Left ventricle myocardium inferior (tissue), 1 donor: ENCODE measurements at places on chromosomes 3 and 15.

DNA sequence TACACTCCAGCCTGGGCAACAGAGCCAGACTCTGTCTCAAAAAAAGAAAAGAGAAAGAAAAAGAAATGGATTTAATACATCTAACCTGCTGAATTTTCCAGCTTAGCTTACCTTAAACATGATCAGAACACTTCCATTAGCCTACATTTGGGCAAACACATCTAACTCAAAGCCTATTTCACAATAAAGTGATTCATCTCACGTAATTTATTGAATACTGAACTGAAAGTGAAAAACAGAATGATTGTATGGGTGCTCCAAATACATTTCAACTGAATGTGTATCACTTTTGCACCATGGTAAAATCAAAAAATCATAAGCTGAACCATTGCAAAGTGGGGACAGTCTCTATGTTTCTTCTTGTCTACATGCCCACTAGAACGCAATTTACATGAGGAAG lies 9.0 kb downstream of the PIK3R4 start:
- DNase-seq = no peak

DNA sequence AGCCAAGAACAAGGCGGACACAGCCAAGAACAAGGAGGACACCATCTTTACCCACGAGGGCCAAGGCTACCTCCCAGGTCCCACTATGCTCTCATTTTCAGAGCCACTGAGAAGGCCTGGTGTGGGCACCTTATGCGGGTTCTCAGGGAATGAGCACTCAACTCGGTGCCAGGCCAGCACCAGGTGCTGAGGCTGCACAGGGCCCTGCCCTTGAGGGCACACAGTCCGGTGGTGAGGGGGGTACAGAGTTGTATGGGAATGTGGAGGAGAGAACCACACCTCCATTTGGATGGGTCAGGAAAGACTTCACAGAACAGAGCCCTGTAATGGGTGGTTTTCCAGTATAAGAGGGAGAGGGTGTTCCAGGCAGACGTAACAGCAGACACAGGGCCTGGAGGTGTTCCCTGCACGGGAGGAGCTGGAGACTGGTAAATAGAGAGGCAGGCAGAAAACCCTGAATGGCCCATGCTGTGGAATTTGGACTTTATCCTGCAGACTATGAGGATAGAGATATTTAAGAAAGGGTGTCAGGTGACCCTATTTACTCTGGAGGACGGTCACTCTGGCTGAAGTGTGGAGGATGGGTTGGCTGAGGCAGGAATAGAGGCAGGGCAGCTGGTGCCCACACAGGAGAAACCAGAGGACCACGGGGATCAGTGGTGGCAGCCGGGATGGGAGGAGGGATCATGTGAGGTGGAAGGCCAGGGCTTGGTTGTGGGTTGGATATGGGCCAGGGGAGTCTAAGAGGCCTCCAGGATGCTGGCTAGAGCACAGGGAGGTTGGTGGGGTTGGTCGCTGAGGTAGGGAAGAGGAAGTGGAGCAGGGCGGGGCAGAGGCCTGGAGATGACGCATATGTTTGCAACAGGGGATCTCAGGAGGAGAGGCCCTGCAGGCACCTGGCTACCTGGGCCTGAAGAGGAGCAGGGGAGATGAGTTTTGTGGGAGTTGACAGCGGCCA lies 34.6 kb downstream of the CRABP1 start:
- no peak for DNase-seq

- no peak for DNase-seq
These were observed 76.3 kb downstream of the XXYLT1 start for GRCh38 chr3:195194559-195195206.

DNA sequence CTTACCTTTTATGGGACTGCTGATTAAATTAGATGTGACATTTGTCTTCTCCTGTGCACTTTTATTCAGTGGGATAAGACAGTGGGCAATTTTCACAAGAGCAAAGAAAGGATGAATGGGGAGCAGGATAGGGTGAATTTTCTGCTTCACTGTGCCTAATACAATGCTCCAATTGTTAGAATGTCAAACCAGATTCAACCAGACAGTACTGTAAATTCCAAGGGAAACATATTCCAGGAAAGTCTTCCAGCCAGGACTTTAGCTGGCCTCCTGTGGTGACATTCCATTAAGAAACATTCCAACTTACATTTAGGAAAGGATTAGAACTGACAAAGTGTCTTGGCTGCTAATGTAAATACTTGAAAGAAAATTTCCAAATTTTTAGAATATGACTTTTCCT lies 100.1 kb upstream of the PROK2 start:
- no peak for DNase-seq

DNA sequence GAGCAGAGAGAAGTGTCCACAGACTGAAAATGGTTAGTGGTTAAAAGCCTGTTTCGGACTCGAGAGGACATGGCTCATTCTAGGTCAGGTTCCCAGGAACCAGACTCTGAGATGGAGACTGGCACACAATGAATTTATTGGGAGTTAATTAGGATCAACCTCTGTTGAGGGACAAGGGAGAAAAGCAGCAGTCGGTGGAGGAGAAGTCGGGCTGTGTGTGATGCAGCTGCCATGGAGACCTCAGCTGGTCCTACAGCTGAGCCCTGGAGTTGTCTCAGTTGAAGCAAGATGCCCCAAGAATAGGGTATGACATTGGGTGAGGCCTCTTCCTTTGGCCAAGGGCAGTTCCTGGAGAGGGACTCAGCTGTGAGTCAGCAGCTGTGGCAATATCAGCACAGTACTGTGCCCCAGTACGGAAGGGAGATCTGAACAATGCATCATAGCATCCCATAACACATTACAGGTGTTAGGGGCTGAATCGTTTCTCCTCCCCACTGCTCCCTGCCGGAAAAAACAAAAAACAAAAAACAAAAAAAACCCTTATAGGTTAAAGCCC lies 105.4 kb downstream of the ABHD5 start:
- DNase-seq = no peak

GRCh38 chr3:4583416-4583815 lies 90.3 kb downstream of the ITPR1 start:
- no peak for DNase-seq

DNA sequence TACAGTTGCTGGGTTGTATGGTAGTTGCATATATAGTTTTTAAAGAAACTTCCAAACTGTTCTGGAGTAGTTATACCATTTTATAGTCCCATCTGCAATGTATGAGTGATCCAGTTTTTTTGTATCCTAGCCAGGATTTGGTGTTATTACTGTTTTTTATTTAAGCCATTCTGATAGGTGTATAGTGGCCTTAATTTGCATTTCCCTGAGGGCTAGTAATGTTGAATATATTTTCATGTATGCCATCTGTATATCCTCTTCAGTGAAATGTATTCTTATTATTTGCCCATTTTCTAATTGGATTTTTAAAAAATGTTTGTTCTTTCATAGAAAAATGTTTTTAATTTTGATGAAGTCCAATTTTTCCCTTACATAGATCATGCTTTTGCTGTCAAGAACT lies 29.2 kb downstream of the PXK start:
- DNase-seq = no peak

GRCh38 chr3:188196232-188196990 lies 42.5 kb downstream of the LPP start:
- no peak for DNase-seq

DNA sequence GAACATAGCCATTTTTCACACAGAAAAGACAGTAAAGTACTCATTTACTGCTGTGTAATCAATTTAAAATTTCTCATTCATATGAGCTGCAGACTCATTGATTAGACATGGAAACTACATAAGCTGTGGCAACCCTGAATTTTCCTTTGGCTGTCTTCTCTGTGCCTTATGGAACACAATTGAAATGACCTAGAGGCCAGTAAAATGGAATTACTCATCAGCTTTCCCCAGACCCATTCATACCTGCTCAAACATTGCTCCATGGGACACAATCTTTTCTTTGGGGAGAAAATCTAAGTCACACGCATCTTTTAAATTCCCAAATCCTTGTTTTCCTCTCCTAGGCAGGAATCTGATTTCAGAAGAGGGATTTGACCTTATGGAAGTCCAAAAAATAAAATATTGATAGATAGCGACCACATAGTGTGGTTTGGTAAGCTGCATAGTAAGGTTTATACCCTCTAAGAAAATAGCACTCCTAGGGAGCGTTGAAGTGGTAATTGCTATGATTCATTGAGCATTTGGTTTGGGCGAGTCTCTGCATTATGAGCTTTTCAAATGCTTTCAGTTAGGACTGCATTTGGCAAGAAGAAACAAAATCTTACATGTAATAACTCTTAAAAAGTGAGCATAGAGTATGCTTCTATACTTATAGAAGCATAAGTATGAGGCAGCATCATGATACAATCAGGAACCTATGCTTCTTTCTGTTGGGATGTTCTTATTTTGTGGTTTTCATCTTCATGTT lies 243.4 kb upstream of the GADL1 start:
- DNase-seq = no peak

- DNase-seq = no peak
These were observed 6.3 kb downstream of the DNAH1 start for GRCh38 chr3:52322466-52322865.

- no peak for DNase-seq
These were observed 145.2 kb downstream of the ZIC1 start for GRCh38 chr3:147554332-147554731.

GRCh38 chr3:82581350-82581749 lies 819.9 kb upstream of the GBE1 start:
- DNase-seq = no peak

GRCh38 chr3:178022599-178022998 lies 513.6 kb upstream of the KCNMB2 start:
- no peak for DNase-seq

DNA sequence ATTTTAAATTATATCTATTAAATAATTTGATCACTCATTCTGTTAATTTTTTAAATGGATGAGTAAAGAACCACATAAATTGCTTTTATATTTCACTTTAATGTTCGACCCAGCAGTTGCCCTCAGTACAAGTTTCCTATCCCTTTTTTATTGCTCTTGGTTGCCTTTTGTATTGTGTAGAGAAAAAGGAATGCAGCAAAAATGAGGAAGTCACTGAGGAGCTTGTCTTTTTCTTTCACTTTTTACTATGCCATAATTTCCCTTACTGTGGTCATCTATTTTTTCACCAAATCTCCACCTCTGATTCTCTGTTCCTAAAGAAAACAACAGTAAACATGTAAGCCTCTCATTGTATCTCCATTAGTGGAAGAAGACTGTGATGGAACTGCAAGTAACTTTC lies 122.7 kb downstream of the B3GALNT1 start:
- no peak for DNase-seq

- no peak for DNase-seq
These were observed 86.9 kb downstream of the DCLK3 start for GRCh38 chr3:36677331-36678007.

GRCh38 chr15:27993996-27994780 lies 104.9 kb downstream of the OCA2 start:
- no peak for DNase-seq

- DNase-seq = no peak
These were observed 41.4 kb downstream of the UBE2E2 start for GRCh38 chr3:23244324-23245041.

DNA sequence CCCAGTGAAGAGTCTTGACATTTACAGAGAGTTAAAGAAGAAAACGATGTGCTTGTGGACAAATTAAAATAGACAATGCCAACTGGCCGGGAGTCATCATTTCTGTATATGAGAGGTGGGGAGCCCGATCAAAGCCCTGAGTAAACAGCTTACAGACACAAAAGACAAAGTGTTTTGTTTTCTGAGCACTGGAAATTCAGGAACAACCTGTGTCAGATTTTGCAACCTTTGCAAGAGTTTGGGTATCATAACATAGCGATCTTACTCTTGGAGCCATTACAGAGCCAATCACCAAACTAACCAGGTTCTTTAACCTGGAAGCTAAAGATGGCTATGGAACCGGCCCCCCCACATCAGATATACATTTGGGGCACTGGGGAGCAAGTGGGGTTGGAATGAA lies 101.9 kb upstream of the LRIG1 start:
- DNase-seq = no peak

GRCh38 chr3:70880421-70880820 lies 568.0 kb upstream of the MDFIC2 start:
- no peak for DNase-seq

GRCh38 chr3:77682162-77682561 lies 642.3 kb downstream of the ROBO2 start:
- DNase-seq = no peak

GRCh38 chr3:46614431-46614830 lies 2.1 kb downstream of the FAM240A start:
- no peak for DNase-seq

- DNase-seq = peak; percentile 20
These were observed 1.9 kb downstream of the TNIK start for GRCh38 chr3:171458071-171458863.

- no peak for DNase-seq
These were observed 78.7 kb downstream of the SLC9A9 start for GRCh38 chr3:143769616-143770015.

- no peak for DNase-seq
These were observed 78.2 kb downstream of the NEDD4 start for GRCh38 chr15:55915221-55915620.

- DNase-seq = no peak
These were observed 38.8 kb downstream of the FAM240A start for GRCh38 chr3:46651084-46651483.

- no peak for DNase-seq
These were observed 39.0 kb upstream of the TRAK1 start for GRCh38 chr3:42052132-42052483.

DNA sequence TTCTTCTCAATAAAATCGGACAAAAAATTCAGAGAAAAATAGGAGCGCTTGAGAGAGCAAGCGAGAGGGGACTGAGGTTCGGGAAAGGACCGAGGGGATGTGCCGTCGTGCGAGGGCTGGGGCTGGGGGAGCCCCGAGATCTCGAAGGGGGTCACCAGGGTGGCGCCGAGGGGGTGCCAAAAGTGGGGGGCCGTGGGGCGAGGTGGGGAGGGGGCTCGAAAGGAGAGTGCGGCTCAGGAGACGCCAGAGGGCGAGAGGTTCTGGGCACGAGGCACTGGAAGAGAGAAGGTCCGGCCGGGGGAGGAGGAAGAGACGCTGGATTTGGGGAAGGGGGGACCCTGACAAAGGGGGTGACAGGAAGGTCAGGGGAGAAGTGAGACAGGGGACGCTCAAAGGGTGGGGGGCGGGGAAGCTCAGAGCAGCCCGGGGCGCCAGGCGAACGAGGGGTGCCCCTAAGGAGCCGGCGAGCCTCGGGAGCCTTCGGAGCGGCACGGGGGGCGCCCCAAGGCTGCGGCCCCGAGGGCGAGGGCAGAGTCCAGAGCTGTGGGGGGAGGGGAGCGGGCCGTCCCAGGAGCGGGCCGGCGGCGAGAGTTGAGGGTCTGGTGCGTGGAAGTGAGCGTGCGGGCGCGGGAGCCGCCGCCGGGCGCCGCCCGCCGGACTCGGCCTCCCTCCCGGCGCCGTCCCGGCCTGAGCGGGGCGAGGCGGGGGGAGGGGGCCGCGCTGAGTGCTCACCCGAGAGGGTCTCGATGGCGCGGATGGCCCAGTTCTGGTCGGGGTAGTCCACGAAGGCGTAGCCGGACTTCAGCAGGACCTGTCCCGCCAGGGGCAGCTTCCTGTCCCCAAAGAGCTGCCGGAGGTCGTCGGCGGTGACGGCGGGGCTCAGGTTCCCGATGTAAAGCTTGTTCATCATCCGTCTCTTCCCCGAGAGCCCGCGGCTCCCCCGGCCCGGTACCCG lies 514 bp downstream of the IGF2BP2 start:
- peak; percentile 19 for DNase-seq

DNA sequence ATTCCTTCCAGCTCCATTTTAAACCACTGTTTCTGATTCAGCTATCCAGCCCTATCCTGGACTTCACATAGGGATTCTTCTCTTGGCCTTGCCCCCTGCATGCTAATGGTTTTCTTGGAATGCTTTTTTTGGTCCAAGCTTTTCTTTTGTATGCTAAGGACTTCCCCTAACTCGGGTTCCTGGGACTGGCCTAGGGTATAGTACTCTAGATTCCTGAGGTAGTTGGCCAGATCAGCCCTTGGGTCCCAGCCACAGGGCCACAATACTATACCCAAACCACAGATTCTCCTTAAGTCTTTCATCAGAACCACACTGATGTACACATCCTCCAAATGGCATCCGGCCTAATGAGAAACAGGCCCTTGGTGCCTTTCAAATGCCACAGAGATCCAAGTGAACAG lies 2.8 kb downstream of the FYCO1 start:
- no peak for DNase-seq
